Renal pelvis (tissue), 12 donors: ENCODE measurements at places on chromosomes 12 and 14.

GRCh38 chr14:67990576-67990975, 171.0 kb downstream of the RAD51B start:
- DNase-seq = no peak

- DNase-seq = peak; percentile 19
Observed at GRCh38 chr12:76685246-76685678, 78.7 kb upstream of the ZDHHC17 start.

GRCh38 chr14:28294834-28295440, 471.6 kb upstream of the FOXG1 start:
- no peak for DNase-seq

- DNase-seq = no peak
Observed at GRCh38 chr14:99947695-99948094, 117.5 kb upstream of the EVL start.

- DNase-seq = no peak
Observed at GRCh38 chr14:73189651-73190050, 47.7 kb upstream of the PAPLN start.

GRCh38 chr14:79680087-79680486, 531.2 kb downstream of the DIO2 start:
- no peak for DNase-seq

- DNase-seq = peak; percentile 88
Observed at GRCh38 chr12:107317751-107318555, 224.6 kb upstream of the CRY1 start.

DNA sequence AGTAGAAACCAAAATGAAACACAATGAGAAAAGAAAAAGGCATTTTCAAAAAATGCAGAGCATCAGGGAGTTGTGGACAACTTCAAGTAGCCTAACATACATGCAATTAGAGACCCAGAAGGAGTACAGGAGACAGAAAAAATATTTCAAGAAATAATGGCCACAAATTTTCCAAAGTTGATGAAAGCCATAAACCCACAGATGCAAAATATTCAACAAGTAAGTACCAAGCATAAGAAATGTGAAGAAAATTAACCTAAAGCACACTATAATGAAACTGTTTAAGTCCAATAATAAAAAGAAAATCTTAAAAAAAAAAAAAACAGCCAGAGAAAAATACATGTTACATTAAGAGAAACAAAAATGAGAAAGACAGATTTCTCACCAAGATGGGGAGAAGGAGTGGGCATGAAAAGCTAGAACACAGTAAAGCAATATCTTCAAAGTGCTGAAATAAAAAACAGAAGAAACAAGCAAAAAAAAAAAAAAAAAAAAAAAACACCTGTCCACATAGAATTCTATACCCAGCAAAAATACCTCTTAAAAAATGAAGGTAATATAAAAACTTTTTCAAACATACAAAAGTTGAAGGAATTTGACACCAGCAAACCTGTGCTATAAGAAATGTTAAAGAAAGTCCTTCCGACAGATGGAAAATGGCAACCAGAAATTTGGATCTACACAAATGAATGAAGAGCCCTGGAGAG, 77.1 kb downstream of the PRKAB1 start:
- DNase-seq = no peak
